ENCODE measurements at places on chromosomes 1 and 21.

DNA sequence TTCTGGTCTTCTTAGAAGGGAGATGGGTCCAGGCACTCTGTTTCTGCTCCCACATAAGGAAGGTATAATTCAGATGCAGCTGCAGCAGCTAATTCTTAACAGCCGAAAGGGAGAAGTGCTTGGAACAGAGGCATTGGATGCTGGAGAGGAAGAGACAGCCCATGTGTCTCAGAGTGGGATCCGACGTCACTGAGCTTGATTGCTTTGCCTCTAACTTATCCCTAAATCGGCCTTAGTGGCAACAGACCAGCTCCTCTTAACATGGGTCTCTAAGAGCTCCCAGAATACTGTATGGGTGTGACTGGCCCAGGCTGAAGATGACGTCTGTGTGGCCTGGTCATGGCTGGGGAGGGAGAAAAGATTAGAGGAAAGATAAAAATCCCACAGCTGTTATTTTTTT, 40.7 kb upstream of the KCND3 start:
- DNase-seq = no peak

- DNase-seq = no peak
Measured at GRCh38 chr1:205442051-205442725, 13.7 kb downstream of the BLACAT1 start.

DNA sequence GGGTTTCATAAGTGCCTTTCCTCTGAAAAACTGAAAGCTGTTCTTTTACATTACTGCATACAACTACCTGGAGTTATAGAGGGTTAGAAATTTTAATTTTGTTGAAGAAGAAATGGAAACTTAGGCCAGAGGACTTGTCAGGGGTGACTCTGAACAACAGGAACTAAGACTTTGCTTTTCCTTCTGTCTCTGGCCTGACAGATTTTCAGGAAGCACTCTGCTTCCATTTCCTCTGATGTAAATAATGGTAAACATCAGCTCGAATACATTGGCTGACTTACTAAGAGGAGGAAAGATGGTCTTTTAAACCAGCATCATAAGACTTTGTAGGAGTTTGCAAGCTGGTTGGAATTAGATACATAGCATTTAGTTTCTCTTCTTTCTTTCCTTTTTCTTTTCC, 27.1 kb upstream of the PLEKHM2 start:
- DNase-seq = no peak

GRCh38 chr1:63326473-63327380, 4.4 kb downstream of the FOXD3 start:
- DNase-seq = no peak

DNA sequence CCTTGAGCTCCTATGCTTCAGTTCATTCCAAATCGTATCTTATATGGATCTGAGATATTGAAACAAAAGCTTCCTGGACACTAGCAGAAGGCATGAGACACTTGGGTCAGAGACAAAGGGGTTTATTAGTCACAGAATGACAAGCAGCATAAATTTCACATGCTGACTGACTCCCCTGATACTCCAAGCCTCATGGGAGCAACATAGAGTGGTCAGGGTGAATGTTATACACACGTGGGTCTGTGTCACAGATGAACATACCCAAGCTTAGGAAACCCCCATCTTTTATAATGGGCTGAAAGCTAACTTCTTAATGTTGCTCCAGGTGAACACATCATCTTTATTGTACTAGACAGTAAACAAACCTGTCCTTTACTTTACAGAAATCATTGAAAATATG, 599.9 kb upstream of the RGS18 start:
- DNase-seq = no peak

DNA sequence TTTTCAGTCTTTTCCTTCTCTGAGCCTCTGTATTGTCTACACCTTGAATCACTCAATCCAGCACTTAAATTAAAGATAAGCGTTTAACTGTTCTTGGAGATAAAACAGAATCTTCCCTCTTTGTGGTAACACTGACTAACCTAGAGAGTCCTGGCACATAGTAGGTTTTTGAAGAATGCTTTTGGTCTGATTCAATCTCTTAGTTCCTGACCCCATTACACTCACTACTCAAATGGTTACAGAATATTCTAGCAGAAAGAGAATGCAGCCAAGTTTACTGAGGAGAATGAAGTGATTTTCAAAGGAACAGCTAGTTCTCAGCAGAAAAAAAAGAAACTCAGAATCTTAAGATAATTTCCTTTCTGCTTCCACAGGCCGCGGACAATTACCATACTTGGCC, 309.2 kb upstream of the PRMT6 start:
- no peak for DNase-seq

DNA sequence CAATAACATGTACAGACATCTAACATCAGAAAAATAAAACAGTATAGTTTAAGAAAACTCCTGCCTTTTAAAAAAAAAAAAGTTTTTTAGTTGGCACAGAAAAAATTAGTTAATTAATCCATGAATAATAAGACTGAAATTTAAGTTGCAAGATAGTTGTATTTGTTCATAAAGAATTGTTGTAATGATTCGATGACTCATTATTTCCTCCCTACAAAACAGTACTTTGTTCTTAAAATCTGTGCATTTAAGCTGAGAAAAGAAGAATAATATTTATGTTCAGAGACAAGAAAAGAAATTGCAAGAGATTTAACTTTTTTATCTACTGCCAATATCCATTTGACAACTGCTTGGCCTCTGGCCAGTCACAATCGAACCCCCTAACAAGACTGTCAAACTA, 894.7 kb downstream of the ADGRL2 start:
- no peak for DNase-seq

DNA sequence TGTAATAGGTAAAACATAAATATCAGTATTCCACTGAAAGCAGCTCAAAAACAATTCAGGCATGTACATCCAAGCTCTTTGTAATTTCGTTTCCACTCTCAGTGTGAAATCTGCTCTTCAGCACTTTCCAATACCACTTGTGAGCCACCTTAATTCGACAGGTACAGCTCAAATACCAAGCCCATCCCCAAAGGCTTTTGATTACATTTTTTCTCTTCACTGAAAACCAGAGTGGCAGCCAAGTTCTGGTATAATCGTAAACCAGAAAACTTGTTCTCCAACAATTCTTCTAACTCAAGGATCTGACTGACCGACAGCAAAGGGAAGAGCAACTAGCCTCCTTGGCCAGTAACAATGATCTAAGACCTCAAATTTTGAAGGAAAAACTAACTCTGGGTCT, 36.8 kb downstream of the FBXO42 start:
- DNase-seq = no peak

DNA sequence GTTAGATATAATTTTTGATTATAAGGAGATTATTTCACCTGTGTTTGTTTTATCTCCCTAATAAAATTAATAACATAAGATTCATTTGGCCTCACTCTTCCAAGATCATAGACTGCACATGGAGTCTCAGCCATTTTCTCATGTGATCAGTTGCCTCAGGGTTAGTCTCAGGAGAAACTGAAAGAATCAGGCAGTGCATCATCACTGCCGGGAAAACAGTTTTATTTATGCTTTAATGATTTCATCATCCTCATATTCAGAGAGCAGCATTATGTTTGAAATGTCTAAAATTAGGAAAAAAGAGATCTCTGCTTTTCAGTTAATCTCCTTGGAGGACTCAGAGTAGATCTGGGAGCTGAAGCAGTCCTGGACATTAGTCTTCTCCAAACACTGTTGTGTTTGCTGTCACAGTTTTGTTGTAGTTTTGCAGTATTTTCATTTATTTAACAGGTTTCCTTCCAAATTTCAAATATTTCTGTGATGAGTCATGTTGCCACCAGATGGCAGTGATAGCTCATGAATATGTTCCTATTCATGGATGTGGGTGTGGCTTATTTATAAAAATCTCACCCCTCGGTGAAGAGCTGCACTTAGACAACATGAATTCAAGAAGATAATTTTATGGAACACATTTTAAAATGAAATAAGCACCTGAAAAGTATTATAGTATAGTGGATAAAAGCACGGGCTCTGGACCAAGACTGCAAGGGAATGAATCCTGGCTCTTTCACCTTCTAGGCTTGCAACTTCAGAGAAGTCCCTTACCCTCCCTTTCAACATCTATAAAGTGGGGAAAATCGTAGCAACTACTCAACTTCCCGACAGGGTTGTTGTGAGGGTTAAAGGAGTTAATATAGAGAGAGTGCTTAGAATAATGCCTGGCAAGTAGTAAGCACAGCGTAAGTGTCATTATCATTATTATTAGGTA, 31.2 kb downstream of the CHD1L start:
- DNase-seq = peak; percentile 84

DNA sequence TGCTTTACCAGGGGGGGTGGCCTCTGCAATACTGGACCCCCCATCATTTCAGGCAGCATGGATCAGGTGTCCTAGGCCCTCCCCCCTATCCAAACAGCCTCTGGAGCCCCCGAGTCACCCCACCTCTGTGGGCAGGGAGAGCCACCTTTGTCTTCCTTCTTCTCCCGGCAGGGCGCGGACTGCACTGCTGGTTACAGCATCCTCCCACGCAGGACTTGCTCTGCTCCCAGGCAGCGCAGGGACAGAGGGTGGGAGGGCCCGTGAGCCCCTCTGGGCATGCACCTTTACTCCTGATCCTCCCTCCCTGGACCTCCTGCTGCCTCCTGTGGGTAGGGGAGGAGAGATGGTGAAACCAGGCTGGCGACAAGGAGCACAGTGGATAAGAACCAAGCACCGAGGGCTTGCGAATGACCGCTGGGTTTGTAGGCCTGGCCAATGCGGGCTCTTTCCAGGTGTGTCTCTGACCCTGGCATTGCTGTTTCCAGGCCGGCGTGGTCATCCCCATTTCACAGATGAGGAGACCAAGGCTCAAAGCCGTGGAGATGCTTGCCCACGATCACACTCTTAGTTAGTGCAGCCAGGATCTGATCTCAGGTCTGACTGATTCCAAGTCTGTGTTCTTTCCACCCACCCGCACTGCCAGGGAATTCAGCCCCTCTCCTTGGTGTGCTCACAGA, 73.6 kb upstream of the TARDBP start:
- no peak for DNase-seq

DNA sequence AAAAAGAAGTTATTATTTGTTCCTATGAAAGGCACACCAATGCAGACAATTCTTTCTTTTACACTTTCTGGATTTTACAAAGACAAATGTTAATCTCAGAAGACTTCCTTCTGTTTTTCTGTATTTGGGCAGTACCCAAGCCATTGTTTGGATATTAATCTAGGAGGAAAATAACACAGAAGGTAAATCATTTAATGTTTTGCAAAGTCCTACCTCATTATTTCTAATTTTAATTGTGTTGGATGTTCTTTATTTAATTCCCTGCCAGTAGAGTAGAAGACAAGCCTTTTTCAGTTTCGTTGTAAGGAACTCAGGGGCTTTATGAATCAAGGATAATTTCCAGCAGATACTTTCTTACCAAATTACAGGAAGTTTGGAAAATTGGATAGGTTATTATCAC, 118.3 kb downstream of the VPS13D start:
- no peak for DNase-seq

DNA sequence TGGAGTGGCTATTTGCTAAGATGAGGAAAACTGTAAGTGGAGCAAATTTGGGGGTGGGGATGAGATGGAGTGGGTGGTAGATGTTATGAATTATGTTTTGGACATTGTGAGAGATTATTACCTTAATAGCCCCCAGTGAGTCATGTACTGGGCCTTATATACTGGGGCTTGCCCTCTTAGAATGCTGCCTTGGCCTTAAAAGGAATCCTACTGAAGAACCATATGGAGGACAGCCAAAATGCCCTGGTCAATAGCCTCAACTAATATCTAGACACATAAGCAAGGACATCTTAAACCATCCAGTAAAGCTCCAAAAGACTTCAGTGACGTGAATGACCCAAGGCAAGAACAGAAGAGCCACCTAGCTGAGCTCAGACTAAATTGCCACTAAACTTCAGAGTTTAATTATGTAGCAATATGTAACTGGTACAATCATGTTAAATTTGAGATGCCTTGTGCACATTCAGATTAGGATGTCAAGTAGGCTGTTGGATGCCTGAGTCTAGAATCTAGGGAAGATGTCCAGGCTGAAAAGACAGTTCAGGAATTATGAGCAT, 13.9 kb upstream of the IGSF3 start:
- DNase-seq = no peak

- no peak for DNase-seq
Measured at GRCh38 chr1:205974712-205975111, 28.5 kb downstream of the RAB7B start.

DNA sequence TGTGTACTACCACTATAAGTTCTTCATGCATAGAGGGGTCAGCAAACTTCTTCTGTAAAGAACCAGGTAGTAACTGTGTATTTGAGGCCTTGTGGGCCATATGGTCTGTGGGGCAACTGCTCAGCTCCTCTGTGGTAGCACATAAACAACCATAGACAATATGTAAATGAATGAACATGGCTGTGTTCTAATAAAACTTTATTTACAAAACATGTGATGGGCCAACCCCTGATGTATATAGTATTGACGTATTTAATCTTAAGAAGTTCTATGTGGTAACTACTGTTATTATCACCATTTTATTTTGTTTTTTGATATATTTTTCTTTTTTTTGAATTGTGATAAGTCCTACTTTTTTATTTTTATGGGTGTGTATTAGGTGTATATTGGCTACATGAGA, 15.4 kb downstream of the TRAF5 start:
- no peak for DNase-seq

DNA sequence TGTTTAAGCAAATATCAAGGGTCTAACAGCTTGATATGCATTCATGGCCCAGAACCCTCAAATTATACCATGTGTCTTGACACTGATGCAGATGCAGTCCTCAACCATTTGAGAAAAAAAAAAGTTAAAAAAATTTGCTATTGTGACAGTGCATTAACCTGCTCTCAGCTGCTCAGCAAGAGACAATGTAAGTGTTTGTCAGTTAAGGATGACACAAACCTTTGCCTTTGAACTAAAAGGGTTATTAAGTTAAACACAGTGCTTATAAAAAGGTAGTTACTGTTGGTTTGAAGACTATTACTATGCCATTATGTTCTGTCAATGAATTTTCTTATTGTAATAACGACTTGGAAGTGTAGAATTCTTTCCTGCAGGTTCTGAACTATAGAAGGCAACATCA, 655.6 kb upstream of the NEGR1 start:
- DNase-seq = no peak

GRCh38 chr1:8540261-8540941, 222.5 kb downstream of the SLC45A1 start:
- peak; percentile 64 for DNase-seq
